ENCODE measurements at places on chromosomes 13 and 19.

GRCh38 chr13:113812178-113813040 lies 51.5 kb downstream of the GAS6 start:
- DNase-seq: no peak

GRCh38 chr13:44826591-44827350 lies 162.5 kb downstream of the NUFIP1 start:
- DNase-seq: no peak

GRCh38 chr19:57746580-57747471 lies at the start of gene ZNF776:
Gene ZNF776 (plus strand): TSS chr19:57746815. CDS start chr19:57747059, 244 bp downstream.
- peak; percentile 91 for DNase-seq

- DNase-seq: no peak
These were observed 361.5 kb downstream of the RFC3 start for GRCh38 chr13:34179481-34179880.

GRCh38 chr13:90541346-90541745 lies 806.1 kb upstream of the MIR17HG start:
- DNase-seq: no peak

GRCh38 chr19:869245-870177 lies 10.0 kb downstream of the CFD start:
- peak; percentile 90 for DNase-seq

DNA sequence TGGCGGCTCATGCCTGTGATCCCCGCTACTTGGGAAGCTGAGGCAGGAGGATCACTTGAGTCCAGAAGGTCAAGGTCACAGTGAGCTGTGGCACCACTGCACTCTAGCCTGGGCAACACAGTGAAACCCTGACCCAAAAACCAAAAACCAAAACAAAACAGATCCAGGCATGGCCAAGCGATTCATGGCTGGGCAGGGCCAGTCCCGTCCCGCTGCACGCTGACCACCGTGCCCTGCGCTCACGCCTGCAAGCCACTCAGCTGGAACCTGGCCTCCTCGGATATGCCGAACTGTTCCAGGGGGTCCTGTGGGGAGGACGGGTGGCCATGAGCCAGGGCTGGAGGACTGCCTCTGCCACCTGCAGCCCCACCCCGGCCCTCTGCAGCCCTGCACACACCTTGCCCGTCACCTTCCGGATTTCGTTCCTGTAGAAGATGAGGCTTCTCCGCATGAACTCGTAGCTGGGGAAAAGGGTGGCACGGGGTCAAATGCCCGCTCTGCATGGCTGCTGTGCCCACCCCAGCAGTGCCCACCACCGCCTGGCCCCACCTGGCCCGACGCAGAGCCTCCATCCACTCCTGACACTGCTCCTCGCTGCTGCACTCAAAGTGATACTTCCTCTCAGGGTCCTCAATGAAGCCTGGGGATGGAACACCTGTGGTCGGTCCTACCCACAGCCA lies 2.4 kb downstream of the PLEKHJ1 start:
- DNase-seq: no peak

DNA sequence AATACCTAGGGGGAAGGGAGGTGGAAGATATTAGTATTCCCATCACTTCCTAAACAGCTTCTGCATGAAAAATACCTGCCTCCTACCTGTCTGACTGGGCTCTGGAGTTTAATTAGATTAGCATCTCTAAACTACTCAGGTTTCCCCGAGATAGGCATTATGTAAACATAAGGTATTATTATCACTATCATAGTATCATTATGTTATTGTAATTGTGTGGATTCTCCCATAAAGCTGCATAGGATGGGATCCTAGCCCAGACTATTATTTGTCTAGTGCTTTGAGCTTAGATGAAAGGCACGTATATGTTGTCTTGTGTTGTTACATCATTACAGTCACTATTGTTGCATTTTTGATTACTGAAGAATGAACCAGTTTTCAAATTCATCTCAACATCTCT lies 115.2 kb upstream of the SOX21 start:
- no peak for DNase-seq

Data from amniotic epithelial cell (primary cell).